ENCODE measurements at places on chromosomes 1 and 21. TPM values are rescaled to one million over a fixed set of nuclear protein-coding genes. Genes with fewer than 3 reads are reported as not detected.

GRCh38 chr1:174428033-174428432 lies 19.7 kb upstream of the GPR52 start:
- DNase-seq = no peak

- DNase-seq = no peak
These were observed 23.8 kb upstream of the UBE2U start for GRCh38 chr1:64179588-64179987.

DNA sequence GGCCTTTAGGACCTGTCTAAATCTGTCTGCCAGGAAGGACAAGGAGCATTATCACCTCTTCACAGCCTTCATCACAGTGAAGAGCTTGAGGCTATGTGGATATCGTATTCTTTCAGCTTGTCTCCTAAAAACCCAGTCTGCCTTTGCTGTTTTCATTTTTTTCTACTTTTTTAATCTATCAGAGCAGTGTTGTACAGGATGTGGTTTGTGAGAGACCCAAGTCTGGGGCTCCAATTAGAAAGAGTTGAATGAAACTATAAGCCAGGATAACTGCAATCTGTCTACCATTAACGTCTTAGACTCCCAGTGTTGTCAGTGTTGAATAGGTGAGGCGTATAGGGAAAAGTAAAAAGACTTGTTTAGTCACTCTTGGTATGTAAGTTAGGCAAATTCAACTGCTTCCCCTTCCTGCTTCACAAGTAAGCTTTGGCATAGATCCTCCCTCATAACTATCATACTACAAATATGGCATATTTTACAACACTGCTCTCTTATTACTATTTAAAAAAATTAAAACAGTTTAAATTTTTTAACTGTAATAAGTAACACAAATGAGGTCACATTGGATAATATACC lies 1225.8 kb upstream of the PRMT6 start:
- no peak for DNase-seq

DNA sequence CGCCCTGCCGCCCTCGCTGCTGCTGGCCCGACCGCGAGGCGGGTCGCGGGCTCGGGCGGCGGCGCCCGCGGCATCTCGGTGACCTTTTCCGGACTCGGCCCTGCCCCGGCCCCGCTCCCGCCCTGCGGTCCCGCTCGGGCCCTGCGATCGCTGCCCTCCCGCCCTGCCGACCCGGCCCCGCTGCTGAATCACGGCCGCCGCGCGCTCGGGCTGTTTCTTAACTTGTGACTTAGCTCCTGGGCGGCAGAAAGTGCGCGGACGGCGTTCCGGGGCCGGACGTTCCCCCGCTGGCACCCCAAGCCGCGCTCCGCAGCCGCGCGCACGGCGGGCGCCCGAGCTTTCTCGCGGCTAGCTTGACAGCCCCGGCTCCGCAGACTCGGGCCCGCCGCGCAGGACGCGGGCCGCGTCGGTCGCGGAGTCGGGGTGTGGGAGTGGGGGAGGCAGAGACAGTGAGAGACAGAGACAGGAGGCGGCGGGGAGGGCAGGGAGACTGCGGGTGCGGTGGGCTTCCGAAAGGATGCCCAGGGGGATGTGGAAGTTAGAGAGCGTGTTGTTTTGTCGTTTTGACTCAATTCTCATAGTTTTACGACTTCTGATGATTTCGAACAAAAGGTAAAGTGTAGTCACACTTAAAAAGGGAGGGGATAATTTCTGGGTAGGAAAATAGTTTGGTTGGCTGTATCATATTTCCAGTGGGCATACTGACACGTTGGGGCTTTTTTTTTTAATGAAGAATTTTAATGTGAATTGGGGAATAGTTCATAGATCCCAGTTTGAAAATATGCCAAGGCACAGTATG lies 49.8 kb downstream of the PRDM2 start:
- DNase-seq = no peak

Gene GFI1
- polyA plus RNA-seq = 0.13 TPM

DNA sequence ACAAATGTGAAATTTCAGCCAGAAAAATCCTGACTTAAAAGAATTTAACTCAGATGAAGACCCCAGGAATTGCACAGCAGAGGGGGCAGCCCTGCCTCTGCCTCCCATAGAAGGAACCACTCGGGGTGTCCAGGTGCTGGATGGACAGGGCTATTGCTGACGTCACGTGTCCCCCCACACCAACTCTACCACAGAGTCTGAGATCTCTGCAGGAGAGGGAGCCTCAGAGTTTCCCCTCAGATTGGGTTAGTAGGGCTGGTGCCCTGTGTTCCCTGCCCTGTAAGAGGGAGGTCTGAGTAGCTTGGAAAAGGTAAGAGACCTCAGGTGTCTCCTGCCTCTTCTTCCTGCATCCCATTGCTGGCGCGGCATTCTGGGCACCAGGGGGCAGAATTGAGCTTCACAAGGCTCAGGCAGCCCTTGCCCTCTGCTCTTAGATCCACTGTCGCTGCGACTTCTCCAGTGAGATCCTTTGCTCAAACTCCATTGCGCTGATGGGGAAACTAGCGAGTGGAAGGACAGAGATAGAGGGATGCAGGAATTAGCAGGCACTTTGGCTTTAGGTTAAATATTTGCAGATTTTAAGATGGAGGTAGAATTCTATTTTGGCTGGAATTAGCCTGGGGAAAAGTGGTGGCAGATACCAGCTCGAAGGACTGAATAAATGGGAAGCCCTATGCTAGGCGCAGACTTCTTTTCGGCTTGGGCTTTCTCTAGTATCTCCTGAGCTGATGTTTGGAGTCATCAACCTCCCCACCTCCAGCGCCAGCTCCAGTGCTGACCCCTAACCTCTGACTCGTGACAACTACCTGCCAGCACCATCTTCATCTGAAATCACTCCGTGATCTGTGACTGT lies 42.8 kb upstream of the DMBX1 start:
- peak; percentile 32 for DNase-seq

DNA sequence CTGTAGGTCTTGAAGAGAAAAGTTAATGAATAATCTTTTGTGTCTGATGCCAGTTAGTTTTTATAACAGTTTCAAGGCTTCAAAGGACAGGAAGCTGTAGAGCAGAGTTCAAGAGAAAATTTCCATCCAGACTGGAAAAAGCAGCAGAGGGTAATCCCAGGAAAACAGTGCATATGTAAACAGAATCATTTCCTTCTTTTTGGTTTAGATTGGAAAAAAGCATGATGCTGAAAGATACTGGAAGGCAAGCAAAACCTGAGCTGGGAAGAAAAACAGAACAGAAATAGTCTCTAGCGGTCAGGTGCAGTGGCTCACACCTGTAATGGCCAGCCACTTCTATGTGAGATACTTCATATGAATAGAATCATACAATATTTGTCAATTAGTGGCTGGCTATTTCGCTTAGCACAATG lies 71.9 kb downstream of the ZSWIM5 start:
- no peak for DNase-seq

GRCh38 chr1:183484254-183484653 lies 12.0 kb downstream of the SMG7 start:
- DNase-seq = no peak

GRCh38 chr1:226287587-226287986 lies 21.4 kb downstream of the LIN9 start:
- no peak for DNase-seq

DNA sequence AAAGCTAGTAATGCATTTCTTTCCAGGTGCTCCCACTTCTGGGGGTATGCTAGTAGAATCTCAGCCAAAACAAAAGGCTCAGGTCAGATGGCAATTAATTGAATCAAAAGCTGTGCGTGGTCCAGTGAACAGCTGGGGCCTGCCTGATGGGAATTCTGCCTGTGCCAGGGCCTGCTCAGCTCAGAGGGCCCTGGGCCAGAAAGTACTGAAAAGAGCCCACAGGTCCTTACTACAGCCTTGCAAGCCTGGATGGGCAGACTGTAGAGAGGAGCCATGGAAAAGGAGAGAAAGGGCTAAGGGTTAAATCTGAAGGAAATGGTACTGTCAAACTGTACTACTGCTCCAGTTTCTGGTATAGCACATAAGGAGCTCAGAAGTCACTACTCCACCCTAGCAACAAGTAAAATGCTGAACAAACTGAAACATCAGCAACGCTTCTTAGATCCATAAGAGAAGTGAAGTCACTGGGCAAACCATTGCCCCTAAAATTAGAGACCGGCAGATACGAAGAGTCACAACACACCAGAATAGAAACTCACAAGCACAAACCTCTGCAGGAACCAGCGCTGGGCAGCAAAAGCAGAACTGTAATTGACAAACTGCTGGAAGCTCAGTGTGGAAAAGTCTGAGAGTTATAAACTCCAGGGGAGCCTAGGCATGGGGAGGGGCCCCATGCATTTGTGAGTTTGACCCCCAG lies 121.1 kb upstream of the SYT6 start:
- no peak for DNase-seq

DNA sequence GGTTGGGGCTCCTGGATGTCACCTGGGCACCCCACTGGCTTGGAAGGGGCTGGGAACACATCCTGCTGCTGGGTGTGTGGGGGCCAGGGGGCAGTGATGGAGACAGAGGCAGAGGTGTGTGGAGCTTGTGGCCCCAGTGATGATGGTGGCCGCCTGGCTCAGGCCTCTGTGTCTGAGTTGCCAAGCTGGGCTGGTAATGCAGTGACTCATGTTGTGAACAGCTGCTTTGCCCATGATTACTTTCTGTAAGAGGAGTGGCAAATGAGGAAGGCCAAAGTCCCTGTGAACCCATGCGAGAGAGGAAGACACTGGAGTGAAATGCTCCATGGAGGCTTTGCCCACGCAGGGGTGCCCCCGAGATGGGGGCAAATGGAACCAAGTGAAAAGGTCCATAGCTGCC lies 86.8 kb downstream of the KCNJ6 start:
- no peak for DNase-seq

DNA sequence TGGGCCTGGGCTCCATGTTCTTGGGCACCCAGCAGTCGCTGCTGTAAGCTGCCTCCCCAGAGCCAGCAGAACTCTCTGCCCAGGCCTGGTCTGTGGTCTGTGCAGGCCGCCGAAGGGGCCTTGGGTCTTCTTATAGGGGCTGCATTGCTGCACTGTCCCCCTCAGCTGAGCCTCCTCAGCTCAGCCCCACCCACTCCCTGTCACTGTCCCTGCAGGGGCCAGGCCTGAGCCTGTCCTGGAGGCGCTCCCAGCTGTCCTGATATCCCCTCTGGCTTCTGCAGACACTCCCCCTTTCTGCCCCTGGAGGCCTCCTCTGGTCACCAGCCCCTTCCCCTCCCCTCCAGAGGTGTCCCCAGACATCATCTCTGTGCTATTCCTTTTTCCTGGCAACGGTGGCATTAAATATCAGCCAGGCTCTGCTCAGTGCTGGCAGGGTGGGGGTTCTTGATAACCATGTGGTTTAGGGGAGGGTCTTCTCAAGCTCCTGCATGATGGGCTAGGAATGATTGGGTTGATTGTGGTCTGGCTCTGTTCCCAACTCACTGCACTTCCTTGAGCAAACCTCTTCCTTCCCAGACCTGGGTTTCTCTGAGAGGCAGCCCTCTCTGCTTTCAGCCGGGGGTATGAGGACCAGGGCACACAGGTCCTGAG lies 3.7 kb upstream of the FOXO6 start:
- DNase-seq = no peak

GRCh38 chr1:109897259-109897955 lies 13.2 kb upstream of the CSF1 start:
- no peak for DNase-seq

DNA sequence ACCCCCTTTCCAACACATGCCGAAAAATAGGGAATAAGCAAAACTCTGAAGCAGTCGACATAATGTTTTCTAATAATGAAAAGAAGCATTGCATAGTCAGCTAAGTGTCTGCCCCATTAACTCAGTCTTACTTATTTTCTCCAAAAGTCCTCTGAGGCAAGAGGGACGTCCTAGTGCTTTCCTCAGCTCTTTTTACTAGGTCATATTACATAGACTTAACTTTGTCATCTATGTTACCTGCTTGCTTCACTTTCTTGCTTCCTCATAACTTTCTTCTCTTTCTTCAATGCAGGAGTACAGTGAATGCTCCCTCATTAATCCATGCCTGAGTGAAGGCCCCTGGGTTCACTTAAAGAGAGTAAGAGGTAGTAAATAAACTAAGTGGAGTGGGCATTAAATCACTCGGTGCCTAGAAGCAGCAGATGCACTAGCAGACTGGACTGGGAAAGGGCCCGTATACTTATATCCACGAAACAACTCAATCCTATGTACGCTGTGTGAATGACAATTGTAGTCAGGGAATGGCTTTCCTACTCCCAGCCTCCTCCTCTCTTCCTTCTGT lies 210.5 kb upstream of the SPAG17 start:
- no peak for DNase-seq

Gene TRIM45
- 2.6 TPM for polyA plus RNA-seq

Gene APH1A
- polyA plus RNA-seq = 151 TPM

DNA sequence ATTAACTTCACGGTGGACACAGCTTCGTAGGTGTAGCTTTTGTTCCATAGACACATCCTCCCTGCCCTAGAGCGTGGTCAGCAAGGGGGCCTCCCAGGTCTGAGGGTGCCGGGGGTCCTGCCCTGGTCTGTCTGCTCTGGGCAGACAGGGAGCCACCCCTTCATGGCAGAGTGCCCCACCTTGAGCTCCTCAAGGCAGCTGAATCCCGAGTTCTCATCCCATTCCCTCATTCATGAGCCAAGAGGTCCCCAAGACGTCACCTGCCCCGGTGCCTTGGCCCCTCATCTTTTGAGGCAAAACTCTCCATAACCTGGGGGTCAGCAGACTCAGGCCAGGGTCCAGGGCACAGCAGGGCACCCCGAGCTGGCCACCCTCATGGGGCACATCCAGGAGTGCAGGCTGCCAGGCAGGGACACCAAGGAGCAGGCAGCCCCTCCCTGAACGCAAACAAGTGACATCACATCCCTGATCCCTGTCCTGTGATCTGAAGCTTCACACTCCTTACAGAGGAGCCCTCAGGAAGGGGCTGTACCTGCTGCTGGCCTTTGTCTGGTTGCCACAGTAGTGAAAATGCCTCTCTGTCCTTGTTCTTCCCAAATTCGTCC lies 23.3 kb downstream of the UBASH3A start:
- no peak for DNase-seq

Gene USH2A
- polyA plus RNA-seq = under 0.01 TPM

- DNase-seq = no peak
These were observed 173.8 kb downstream of the ETS2 start for GRCh38 chr21:38979271-38980121.

GRCh38 chr1:160821627-160822026 lies 25.7 kb downstream of the LY9 start:
- no peak for DNase-seq

- no peak for DNase-seq
These were observed 136.0 kb upstream of the CYYR1 start for GRCh38 chr21:26709090-26709489.

Data from keratinocyte (primary cell).